ENCODE measurements at places on chromosomes 6 and 20.

- no peak for DNase-seq
Measured at GRCh38 chr6:17673543-17674254, 33.0 kb downstream of the NUP153 start.

DNA sequence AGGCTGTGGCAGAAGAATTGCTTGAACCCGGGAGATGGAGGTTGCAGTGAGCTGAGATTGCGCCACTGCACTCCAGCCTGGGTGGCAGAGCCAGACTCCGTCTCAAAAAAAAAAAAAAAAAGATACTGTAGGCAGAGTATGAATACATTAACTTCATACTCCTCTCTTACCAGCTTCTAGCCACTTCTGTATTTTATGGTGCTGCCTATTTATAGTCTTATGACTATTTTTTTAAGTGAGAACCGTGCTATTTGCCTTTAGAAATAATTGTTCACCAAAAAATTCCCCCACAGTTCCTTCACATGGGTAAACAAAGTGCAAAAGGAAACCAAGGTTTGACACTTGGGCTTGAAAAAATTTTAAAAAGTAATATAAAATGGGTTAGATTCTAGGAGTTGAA is 1.5 kb upstream of the SNRNP48 start:
- no peak for DNase-seq

GRCh38 chr20:1818895-1819294 is 76.3 kb upstream of the SIRPA start:
- DNase-seq: no peak

- DNase-seq: no peak
Measured at GRCh38 chr6:115947966-115948541, 112.6 kb downstream of the FRK start.

GRCh38 chr6:166949528-166950442 is 6.6 kb downstream of the RNASET2 start:
- no peak for DNase-seq

Measured in stimulated activated CD8-positive, alpha-beta memory T cell treated with anti-CD3 and anti-CD28 coated beads, Interleukin-7, amount 100 ng/mL, for 24 hours (primary cell).